ENCODE measurements at places on chromosomes 12 and 14.

GRCh38 chr14:67468378-67468730 is 20.2 kb downstream of the TMEM229B start:
- no peak for DNase-seq

DNA sequence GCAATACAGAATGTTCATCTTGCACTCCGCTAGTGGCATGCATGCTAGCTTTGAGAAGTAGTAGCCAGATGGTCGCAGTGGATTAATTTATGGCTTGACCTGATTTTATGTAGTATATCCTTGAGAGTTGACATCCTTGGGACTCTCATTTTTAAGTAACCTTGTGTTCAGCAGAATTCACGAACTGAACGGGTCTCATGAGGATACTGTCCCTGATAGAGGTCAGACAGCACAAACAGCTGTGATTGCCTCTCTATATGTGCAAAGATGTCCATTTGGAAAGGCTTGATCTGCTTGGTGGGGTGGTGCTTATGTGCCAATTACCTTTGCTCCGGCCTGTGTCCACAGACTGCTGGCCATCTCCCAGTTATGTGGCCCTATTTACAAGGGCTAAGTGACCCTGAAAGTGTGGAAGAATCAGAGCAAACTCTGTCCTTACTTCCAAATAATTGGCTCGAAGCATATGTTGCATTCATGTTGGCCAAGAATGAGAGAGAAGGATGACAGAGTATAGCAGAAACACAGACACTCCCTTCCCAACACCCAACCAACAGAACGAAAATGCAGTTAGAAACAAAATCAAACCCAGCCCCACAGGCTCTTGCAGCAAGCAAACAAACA is 167.1 kb downstream of the CRADD start:
- no peak for DNase-seq

- no peak for DNase-seq
Observed at GRCh38 chr12:44441155-44441554, 435.0 kb downstream of the NELL2 start.

- DNase-seq, result no peak
Observed at GRCh38 chr12:19382111-19382526, 57.2 kb upstream of the AEBP2 start.

GRCh38 chr14:92986254-92987147 is 63.6 kb downstream of the CHGA start:
- DNase-seq, result no peak

Data from hippocampal formation (tissue), 2 donors.